ENCODE measurements at places on chromosomes 1 and 21.

GRCh38 chr1:151367658-151368392, 4.7 kb downstream of the SELENBP1 start:
- no peak for DNase-seq

DNA sequence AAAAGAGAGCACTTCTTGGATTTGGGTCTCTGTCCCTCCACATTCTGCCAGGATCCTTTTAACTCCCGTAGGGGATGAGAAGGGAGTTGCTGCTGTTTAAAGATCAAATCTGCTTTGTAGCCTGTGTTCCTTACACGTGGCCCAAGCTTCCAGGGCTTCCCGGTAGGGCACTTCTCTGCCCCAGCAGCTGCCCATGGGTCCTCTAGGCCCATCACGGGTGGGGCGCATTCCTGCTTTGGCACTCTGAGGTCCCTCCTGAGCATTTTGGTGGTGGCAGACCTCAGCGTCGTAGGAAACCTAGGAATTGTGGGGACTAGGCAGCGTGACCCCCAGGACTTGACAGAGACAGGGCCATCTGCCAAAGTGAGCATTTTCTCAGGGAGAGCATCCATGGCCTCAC, 420.3 kb upstream of the VAMP3 start:
- no peak for DNase-seq

GRCh38 chr1:3410142-3410925, 44.1 kb upstream of the ARHGEF16 start:
- no peak for DNase-seq

DNA sequence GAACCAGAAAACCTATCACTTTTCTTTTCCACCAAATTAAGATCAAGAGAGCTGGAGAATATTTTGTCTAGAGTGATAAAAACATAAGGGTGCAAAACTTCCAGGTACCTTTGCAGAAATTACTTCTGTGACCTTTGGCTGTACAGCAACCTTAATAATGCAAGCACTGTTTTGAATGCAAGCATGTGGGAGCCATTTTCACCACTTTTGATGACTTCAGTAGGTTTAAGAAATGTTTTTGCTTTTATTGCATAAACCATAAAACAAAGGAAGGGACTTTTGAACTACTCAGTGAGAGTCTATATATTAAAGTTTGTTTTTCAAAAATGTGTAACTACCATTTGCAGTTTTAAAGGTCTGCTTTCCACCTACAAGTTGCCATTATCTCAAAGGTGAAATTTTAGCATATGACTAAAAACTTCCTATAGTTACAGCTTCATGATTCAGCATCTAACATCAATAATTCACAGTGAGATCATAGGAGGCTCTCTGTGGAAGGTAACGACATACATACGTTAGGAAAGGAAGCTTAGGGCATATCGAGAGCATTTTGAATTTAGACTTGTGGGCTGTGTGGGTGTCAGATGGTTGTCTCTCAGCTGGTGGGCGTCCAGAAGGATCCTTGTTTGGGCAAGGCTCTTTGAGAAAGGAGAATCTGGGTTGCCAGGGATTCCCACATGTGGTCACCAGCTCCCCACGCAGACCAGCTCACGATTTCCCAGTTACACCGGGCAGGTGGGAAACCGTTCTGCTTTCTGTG, 1.1 kb upstream of the GADD45A start:
- DNase-seq, result no peak

- DNase-seq, result no peak
Measured at GRCh38 chr1:52599236-52599635, 2.9 kb upstream of the GPX7 start.

DNA sequence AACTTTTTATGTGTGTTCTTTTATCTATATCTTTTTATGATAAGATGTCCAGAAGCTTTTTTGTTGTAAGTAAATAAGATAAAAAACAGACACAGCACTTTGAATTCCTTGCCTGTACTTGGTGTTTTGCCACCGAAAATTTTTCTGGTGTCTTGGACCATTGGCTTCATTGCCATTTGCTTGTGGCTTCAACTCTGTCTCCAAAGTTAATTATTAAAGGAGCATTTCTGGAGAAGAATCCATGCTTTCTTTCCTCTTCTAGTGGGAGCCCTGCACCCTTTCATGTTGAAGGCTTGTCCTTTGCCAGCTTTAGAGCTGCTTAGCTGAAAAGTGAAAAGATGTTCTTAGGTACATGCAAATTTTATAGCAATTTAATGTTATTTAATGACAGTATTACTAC, 112.2 kb downstream of the DYRK1A start:
- DNase-seq, result no peak

DNA sequence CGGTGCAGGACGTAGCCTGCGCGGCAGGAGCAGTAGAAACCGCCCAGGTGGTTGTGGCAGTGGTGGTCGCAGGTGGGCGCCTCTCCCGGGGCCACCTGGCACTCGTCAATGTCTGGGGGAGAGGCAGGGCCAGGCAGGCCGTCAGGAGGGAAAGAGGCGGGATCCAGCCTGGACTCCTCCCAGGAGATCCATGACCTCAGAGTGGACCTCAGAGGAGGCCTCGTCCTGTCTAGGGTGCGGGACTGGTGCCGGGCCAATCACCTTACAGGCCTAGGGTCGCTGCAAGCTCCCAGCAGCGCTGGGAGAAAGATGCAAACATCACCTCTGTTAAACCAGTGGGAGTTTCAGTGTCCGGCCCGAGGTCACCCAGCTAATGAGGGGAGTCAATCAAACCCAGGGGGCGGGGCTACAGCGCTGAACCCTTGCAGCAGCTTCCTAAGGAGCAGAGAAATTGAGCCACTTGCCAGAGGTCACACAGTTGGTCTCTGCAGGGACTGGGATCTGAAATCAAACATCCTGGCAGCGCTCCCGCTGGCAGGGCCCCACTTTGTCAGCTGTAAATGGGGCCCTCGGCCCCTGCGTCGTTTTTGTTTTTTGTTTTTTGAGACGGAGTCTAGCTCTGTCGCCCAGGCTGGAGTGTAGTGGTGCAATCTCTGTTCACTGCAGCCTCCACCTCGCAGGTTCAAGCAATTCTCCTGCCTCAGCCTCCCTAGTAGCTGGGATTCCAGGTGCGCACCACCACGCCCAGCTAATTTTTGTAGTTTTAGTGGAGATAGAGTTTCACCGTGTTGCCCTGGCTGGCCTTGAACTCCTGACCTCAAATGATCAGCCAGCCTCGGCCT, 1.4 kb downstream of the MASP2 start:
- no peak for DNase-seq

GRCh38 chr1:197218857-197219256, 49.2 kb upstream of the CRB1 start:
- DNase-seq, result no peak

DNA sequence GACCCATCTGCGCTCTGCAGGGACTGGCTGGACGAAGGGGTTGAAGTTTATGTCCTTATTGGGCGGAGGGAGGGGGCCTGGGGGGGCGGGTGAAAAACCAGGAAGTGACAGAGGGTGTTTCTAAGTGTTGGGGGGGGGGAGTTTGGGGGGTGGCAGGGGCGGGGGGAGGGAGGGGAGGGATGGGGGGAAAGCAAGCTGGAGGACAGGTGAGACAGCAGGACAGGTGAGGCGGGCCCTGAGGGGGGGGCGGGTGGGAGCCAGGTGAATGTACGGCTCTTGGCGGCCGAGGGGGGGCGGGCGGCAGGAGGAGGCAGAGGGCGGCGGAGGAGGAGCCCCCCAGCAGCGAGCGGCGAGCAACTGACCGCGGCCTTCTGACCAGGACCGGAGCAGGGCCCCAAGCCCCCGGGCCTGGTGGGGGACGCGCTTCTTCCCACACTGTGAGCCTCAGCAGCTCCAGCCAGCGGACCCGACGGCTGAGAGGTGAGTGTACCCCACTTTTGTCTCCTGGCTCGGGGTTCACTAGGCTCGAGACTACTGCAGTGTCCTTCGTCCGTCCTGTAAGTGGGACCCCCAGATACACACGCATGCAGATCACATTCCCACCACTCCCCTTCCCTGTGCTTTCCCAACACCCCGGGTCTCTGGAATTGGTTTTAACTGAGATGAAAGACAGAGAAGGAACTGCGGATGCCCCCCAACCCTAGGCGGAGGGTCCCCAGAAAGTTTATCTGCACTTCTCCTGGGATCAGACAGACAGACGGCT, at the start of gene ZBTB7B:
Gene ZBTB7B (plus strand): TSS at position 339 of the 763 bp plus-strand sequence. CDS start 11,859 bp downstream, outside the sequence.
- DNase-seq, result no peak

GRCh38 chr1:38098101-38098847, 51.7 kb upstream of the POU3F1 start:
- DNase-seq, result no peak

DNA sequence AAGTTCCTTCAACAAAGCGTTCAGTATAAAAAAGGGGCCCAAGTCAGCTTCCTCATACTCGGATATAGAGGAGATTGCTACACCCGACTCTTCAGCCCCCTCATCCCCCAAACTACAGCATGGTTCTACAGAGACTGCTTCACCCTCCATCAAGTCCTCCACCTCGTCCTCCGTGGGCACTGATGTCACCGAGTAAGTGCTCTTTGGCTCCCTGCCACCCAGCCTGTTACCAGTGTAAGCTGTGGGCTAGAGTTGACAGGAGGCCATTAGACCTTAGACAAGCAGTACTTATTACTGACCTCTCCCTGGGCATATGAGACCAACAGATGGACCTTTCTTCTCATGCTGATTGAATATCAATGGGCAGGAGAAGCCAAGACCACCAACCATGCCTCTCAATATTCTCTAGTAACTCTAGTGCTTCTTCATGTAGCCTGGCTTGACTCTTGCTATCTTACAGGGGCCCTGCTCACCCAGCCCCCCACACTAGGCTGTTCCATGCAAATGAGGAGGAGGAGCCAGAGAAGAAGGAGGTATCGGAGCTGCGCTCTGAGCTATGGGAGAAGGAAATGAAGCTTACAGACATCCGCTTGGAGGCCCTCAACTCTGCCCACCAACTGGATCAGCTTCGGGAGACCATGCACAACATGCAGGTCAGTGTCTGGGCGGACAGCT, 20.9 kb upstream of the IPO9 start:
- DNase-seq, result no peak

- DNase-seq, result peak; percentile 36
Measured at GRCh38 chr1:177333936-177334595, 163.3 kb downstream of the BRINP2 start.
